ENCODE measurements at places on chromosomes 7 and 10.

GRCh38 chr7:126453104-126453503 lies 799.6 kb downstream of the GRM8 start:
- no peak for ATAC-seq

DNA sequence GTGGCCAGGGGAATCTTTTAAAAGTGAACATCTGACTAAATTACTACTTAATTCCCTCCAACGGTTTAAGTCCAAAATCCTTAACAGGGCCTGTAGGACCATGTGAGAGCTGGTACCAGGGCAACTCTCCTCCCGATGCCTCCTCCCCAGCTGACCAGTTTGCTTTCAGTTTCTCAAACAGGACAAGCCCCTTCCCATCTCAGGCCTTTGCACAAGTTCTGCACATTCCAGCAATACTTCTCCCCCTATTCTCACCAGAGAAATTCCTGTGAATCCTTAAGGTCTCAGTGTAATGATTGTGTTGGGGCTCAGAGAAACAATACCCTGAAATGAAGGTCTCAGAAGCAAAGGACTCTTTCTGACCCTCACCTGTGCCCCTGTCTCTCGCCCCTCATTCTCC lies 8.0 kb upstream of the CALHM1 start:
- ATAC-seq = no peak

GRCh38 chr10:90398566-90398965 lies 459.3 kb downstream of the HTR7 start:
- no peak for ATAC-seq

- ATAC-seq = no peak
Measured at GRCh38 chr10:26815500-26815899, 45.3 kb downstream of the ABI1 start.

- no peak for ATAC-seq
Measured at GRCh38 chr7:101972627-101973026, 155.2 kb downstream of the CUX1 start.

- ATAC-seq = no peak
Measured at GRCh38 chr7:88399036-88399435, 92.3 kb upstream of the STEAP4 start.

- no peak for ATAC-seq
Measured at GRCh38 chr7:40796723-40797122, 661.9 kb downstream of the SUGCT start.

GRCh38 chr7:66206119-66206933 lies 1.2 kb downstream of the TPST1 start:
- no peak for ATAC-seq

DNA sequence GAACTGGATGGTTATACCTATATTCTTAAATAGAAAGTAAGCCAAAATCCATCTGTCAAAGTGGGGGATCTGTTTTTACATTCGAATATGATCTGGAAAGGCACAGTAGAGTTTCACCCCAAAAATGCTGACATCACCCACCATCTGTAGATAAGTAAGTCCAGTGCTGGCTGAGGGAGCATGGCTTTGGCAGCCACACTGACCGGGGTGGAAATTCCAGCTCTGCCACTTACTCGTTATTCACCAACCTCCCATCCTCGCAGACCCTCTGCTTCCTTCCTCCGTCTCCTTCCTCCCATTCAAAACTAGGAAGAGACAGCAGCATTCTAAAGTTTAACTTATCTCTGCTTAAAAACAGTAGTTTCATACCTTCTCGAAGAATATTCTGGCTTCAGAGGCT lies 84.9 kb upstream of the GATA3 start:
- ATAC-seq = no peak

- ATAC-seq = no peak
Measured at GRCh38 chr10:119360181-119360921, 153.0 kb downstream of the GRK5 start.

DNA sequence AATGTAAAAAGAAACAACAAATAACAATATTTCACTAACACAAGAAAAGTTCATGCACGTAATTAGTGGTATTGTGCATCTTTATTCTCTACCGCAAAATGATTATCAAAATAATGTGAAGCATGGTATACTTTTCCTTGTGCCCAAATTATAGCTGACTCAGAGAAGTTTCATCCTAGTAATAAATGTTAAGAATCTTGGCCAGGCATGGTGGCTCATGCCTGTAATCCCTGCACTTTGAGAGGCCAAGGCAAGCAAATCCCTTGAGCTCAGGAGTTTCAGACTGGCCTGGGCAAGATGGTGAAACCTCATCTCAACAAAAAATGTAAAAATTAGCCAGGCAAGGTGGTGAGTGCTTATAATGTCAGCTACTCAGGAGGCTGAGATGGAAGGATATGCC lies 105.0 kb downstream of the KMT2C start:
- ATAC-seq = no peak

DNA sequence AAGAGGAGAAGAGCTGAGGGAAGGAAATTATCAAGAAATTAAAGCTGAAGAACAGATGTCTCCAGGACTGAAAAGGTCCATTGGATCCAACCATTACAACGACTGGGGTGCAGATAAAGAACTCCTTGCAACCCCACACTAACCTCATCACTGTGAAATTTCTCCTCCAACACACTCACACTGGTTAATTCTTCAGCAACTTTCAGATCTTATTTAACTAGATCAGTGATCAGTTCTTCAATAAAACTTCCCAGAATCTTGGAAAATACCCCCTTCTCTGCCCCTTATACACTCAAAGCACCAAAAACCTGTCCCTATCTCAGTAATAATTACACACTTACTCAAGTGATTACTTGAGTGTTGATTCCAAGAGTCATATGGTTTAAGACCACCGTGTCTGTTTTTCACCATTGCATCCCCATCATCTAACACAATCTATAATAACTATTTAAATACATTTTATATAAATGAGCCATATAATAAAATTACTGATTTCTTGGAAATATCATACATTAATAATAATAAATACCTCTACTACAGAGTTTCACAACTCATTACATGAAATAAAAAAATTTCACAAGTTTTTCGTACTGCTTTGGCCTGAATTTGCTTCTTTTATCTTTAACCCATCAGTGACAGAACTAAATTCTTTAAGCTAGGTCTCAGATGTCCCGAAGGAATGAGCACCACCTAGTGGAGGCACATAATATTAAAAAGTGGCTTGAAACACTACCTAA lies 123.7 kb downstream of the MPP7 start:
- ATAC-seq = no peak

DNA sequence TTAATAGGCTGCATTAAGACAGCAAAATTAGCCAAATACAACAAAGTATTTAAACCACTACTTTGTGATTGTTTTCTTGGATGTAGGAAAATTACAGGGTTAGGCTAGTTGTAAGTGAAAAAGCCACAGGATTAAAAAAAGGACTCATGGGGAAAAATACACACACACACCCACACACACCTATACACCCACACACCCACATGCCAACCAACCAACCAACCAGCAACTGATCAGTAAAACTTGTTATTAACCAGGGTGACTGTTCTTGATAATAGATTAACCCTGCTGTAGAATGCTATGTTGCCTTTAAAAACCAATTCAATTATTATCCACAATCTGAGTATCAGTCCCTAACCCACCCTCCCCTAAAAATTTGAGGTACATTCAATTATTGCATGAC lies 49.0 kb downstream of the MTPN start:
- no peak for ATAC-seq

- no peak for ATAC-seq
Measured at GRCh38 chr10:7438196-7438986, 27.6 kb upstream of the SFMBT2 start.

DNA sequence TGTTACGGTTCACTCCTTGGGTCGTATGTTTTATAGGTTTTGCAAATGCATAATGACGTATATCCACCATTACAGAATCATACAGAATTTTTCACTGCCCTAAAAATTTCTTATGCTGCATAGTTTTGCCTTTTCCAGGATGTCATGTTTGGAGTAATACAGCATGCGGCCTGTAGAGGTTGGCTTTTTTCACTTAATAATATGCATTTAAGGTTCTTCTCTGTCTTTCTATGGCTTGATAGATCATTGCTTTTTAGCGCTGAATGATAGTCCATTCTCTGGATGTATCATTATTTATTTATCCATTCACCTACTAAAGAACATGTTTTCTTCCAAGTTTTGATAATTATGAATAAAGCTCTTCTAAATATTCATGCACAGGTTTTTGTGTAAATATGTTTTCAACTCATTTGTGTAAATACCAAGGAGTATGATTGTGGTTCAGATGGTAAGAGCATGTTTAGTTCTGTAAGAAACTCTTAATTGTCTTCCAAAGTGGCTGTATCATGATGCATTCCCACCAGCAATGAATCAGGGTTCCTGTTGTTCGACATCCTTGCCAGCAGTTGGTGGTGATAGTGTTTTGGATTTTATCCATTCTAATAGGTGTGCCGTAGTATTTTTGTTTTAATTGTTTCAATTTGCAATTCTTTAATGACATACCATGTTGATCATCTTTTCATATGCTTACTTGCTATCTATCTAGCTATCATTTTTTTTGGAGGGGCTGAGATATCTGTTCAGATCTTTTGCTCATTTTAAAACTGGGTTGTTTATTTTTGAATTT lies 531.2 kb upstream of the GHITM start:
- ATAC-seq = no peak

GRCh38 chr7:50730446-50731400 lies 52.0 kb downstream of the GRB10 start:
- ATAC-seq = peak; percentile 39

GRCh38 chr10:18737236-18737635 lies 78.0 kb downstream of the ARL5B start:
- no peak for ATAC-seq

- no peak for ATAC-seq
Measured at GRCh38 chr10:72107325-72108003, 19.1 kb upstream of the SPOCK2 start.

- ATAC-seq = no peak
Measured at GRCh38 chr10:88974446-88975376, 15.9 kb upstream of the FAS start.

DNA sequence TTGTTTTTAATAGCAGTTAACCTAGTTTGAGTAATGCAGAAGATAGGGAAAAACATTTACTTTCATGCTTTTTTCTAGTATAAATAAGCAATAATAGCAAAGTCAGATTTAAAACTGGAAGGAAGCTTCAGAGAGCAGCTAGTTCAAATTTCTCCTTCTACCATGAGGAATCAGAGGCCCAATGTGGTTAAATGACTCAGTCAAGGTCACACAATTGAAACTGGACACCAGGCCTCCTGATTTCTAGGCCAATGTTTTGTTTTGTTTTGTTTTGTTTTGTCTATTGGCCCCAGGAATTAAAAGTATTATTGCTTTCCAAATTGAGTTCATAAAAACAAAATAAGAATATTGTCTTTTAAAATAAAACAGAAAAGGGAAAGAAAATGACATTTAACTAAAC lies 122.3 kb downstream of the TRIL start:
- no peak for ATAC-seq

DNA sequence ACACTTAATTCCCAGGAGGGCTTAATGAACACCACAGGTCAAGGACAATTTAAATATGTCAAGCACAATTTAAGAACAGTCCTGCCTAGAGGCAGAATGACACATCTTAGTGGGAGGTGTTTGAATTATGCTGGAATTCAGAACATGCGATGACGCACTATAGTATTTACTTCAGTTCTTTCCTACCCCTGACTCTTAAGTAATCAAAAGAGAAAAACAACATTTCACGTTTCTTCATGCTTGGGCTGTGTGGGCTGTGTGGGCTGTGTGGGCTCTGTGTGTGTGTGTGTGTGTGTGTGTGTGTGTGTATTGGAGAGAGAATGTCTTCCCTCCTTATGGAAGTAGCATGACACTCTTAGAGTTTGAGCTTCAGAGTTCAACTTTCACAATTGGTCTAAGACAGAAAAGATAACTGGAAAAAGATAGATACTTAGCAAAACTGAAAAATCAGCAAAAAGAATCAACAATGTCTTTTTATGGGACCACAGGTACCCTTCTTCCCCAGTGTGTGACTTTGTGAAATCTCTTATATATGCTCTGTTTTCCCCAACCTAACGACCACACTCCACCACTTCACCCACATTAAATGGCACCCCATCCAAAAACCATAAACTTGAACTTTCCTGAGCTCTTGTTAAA lies 33.7 kb upstream of the CABCOCO1 start:
- peak; percentile 73 for ATAC-seq

DNA sequence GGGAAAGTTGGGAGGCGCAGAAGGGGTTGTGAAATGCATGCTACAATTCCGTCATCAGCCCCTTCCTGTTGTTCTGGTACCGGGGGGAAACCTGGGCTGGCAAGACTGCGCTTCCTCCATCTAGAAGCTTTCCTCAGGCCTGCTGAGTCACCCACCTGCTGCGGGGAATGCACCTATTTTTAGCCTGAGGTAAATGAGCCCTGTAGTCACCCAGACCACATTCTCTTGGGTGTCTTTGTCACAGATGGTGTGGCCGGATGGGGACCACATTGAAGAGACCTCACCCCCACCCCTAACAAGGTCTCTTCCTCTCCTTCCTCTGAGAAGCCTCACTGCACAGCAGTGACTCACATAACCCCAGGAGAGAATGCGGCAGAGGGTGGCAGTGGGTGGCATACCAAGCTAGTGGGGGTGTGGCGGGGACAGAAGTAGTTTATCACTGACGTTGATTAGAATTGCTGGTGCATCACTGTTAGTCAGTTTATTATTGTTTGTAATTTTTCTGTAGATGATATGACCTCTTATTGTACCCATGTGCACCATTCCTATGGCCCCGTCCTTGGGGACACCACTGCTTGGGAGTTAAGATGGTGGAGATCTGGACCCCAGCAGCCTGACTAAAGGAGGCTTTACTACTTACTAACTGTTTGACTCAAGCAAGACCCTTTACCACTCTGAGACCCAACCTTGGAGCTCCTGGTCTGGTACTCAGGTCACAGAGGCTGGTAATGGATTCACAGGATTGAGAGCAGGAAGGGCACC lies 83.0 kb upstream of the DUSP5 start:
- ATAC-seq = no peak

DNA sequence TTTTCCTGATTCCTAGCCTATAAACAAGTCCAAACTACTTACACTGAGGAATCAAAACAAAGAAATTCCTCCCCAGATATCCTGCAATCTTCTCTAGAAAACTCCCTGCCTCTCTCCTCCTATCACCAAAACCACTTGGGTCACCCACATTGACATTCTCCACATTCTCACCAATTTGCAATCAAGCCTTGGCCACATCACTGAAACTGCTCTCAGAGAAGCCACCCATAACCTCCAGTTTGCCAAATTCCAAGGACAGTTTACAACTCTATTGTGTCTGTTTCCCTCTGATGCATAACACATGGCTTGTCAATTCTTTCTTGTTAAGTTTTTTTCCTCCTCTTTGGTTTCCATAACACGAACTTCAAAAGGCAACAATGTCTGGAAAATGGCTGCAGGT lies 233.5 kb downstream of the XPNPEP1 start:
- no peak for ATAC-seq

GRCh38 chr7:134988161-134988560 lies 1.9 kb downstream of the AGBL3 start:
- no peak for ATAC-seq

GRCh38 chr10:132698761-132699391 lies 87.1 kb downstream of the NKX6-2 start:
- no peak for ATAC-seq
